ENCODE measurements at places on chromosomes 1 and 21. TPM values are rescaled to one million over a fixed set of nuclear protein-coding genes. Genes with fewer than 3 reads are reported as not detected.

DIPK1A gene
- 5.0 TPM for total RNA-seq

CSMD2 gene
- 1.7 TPM for total RNA-seq

KRTAP13-2 gene
- total RNA-seq, result not detected

GLIS1 gene
- total RNA-seq, result 0.47 TPM

KLHL20 gene
- 30.7 TPM for total RNA-seq

MSH4 gene
- total RNA-seq, result 0.52 TPM

AADACL3 gene
- not detected for total RNA-seq

BARHL2 gene
- not detected for total RNA-seq

LRRC40 gene
- total RNA-seq, result 11.3 TPM

ACTL8 gene
- total RNA-seq, result 0.16 TPM

NUP210L gene
- total RNA-seq, result 0.17 TPM

SPOCD1 gene
- 17.4 TPM for total RNA-seq

C1orf56 gene
- 1.4 TPM for total RNA-seq

TENT5C gene
- 1.4 TPM for total RNA-seq

MROH9 gene
- total RNA-seq, result not detected

RHBDL2 gene
- total RNA-seq, result 0.79 TPM

GCSAML gene
- not detected for total RNA-seq

RHOU gene
- total RNA-seq, result 0.17 TPM

KCNJ10 gene
- total RNA-seq, result not detected

CACHD1 gene
- total RNA-seq, result 2.1 TPM

NCAM2 gene
- total RNA-seq, result 3.9 TPM

CD53 gene
- not detected for total RNA-seq

COL16A1 gene
- 115 TPM for total RNA-seq

C1orf185 gene
- total RNA-seq, result not detected

C1orf53 gene
- 3.4 TPM for total RNA-seq

A3GALT2 gene
- not detected for total RNA-seq

TCHH gene
- total RNA-seq, result not detected

PTPN7 gene
- not detected for total RNA-seq

C1orf167 gene
- 0.63 TPM for total RNA-seq

VWA5B1 gene
- total RNA-seq, result not detected

PCP4 gene
- total RNA-seq, result not detected

GIPC2 gene
- 0.09 TPM for total RNA-seq

AXDND1 gene
- 0.43 TPM for total RNA-seq

FAM78B gene
- 0.26 TPM for total RNA-seq

FAM72D gene
- 0.09 TPM for total RNA-seq

LAMC1 gene
- 655 TPM for total RNA-seq

FMO2 gene
- total RNA-seq, result 1.3 TPM

IL20 gene
- not detected for total RNA-seq

ARHGEF16 gene
- total RNA-seq, result 0.09 TPM

SPRR5 gene
- not detected for total RNA-seq

SPRR2G gene
- not detected for total RNA-seq

DIRAS3 gene
- 5.2 TPM for total RNA-seq

SYCP1 gene
- total RNA-seq, result not detected

ZNF695 gene
- 1.1 TPM for total RNA-seq

ADORA1 gene
- total RNA-seq, result 24.5 TPM

KIF14 gene
- total RNA-seq, result 1.6 TPM

SYDE2 gene
- 2.7 TPM for total RNA-seq
